Chondrocyte (in vitro differentiated cells): ENCODE measurements at places on chromosomes 1 and 21.

GRCh38 chr21:42780617-42781016 lies 98.7 kb downstream of the WDR4 start:
- DNase-seq = no peak

DNA sequence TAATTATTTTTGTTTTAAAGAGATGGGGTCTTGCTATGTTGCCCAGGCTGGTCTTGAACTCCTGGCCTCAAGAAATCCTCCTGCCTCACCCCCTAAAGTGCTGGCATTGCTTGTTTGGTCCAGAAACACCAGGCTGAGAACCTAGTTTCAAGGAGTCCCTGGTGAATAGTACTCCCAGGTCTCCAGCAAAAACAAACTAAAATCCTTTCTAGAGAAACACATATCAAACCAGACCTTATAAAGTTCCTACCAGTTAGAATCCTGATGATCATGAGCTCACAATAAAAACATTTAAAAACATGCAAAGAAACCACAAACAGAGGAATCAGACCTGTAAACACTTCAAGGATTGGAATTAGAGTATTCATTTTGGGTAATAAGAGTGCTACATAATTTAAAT lies 34.4 kb upstream of the PADI1 start:
- no peak for DNase-seq

GRCh38 chr1:210908257-210908656 lies 225.7 kb downstream of the KCNH1 start:
- DNase-seq = no peak

DNA sequence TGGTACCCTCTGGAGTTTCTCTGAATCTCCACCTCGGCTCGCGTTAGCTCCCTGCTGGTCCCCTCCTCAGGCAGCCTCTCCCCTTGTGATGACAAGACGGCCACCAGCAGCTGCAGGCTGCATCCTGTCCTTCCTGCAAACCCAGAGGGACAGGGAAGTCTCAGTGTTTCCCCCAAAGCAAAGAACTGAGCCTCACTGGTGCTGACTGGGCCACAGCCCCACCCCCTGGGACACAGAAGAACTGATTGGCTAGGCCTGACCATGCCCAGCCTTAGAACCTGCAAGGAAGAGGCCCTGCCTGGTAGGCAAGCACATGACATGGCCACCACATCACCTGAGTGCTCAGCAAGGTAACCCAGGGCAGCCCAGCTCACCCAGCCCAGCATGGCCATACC lies 34.6 kb downstream of the TMEM51 start:
- peak; percentile 44 for DNase-seq

GRCh38 chr21:27423038-27423437 lies 456.1 kb upstream of the ADAMTS5 start:
- DNase-seq = peak; percentile 81

DNA sequence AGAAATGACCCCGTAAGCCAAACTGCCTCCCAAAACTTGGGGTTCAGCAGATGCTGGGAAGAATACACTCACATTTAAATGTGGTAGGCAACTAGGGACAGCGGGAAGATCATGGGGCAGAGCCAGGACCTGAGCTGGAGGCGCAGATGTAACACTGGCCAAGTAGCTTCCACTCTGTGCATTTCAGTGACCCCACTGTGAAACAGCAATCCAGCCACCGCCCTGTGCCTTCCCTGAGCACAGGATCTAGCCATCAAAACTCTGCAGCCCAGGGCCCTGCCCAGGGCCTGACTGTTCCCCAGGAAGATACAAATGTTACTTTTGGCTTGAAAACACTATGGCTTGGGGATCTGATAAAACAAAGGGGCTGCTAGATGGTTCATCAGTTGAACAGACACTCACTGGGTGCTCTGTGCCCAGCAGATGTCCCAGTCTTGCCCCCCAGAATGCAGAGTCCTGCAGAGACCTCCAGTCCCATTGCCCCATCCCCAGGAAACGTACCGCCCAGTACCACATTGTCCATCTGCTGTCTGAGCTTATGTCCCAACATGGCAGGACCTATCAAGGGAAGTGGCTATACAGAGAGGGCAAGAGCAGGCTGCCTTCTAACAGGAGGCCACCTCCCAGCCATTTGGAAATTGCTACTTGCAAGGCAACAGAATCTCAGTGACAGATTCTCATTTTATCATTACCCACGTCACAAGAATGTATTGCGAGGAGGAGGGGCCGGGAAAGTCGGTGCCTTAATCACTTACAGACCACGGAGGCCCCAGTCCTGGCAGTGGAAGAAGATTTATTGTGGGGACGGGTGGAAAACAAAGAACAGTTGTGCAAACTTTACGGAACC lies 124.0 kb downstream of the DMRTB1 start:
- peak; percentile 51 for DNase-seq

- no peak for DNase-seq
Measured at GRCh38 chr1:245690156-245690690, 535.4 kb downstream of the KIF26B start.

DNA sequence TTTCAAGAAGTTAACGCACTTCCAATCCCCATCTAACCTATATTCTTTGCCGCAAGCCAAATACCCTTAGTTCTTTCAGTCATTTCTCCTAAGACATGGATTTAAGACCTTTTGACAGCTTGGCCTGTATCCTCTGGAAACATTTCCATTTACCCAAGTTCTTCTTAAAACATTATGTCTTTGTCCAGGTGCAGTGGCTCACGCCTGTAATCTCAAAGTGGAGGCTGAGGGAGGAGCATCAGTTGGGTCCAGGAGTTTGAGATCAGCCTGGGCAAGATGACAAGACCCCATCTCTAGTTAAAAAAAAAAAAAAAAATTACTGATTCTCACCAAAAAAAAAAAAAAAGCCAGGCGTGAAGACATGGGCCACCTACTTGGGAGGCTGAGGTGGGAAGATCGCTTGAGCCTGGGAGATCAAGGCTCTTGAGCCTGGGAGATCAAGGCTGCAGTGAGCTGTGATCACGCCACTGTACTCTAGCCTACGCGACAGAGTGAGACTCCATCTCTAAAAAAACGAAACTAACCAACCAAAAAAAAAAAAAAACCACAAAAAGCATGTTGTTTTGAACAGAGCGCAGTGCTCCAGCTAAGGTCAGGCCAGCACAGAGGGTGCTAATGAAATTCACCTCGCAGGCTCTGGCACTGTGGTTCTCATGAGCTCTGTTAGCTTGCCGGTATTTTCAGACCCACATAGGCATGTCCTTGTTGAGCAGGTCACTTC lies 36.0 kb downstream of the NUAK2 start:
- DNase-seq = no peak

- no peak for DNase-seq
Measured at GRCh38 chr1:15132965-15133364, 20.6 kb upstream of the TMEM51 start.

DNA sequence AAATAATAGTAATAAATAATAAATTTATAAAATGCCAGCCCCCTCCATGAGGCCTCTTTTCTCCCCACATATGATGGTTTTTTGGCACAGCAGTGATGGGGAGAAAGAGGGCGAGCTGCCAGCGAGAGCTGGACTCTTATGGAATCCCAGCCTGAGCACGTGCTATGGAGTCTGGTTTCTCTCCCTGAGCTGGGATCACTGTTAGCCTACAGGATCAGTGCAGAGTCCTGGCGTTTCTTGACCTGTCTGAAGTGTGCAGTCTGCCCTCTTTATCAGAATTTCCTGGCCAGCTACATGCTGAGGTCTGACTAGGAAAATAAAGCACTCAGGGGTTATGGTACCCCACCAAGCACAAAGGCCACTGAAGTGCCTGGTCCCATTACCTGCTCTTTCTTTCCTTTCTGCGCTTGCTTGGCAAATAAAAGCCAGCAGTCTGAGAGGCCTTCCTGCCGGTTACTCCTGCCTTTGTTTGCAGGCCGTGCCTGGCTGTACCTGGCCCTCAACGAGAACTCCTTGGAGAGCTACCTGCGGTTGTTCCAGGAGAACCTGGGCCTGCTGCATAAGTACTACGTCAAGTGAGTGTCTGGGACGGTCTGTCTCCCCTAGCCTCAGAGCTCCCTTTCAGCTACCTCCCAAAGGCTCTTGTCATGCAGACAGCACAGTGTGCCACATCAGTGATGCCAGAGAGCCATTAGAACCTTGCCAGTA lies 18.5 kb upstream of the SLC25A34 start:
- no peak for DNase-seq

DNA sequence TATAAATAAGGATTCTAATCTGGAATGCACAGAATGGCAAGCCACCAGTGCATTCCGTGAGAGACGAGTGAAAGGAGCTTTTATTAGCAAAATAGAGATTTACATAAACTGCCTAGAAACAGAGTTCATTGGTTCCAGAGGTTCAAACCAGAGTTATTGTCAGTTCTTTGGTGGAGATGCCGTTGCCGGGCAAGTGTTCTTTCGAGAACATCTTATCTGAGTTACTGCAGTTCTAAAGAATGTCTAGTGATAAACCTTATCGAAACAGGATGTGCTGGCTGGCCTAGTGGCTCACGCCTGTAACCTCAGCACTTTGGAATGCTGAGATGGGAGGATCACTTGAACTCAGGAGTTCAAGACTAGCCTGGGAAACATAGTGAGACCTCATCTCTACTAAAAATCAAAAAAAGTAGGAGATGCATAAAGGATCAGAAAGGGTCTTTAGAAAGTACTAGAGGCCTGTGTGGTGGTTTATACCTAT lies 19.9 kb upstream of the EVI5 start:
- no peak for DNase-seq

DNA sequence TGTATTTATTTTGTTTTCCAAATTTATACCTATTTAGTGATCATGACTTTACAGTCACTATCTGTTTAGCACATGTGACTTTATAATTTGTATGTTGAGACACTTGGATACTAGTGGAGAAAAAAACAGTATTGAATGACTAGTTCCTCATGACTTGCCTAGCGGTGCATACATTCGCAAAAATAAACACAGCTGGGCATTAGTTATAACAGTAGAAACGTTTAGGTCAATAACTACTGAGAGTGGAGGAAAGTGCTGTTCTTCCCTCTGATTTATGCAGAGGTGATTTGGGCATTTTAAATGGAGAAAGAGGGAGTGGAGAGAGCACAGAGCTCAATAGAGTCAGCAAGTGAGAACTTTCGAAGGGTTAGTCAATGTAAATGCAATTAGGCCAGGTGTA lies 1679.0 kb upstream of the B3GALT2 start:
- DNase-seq = no peak

- DNase-seq = no peak
Measured at GRCh38 chr1:170732252-170732588, 68.3 kb downstream of the PRRX1 start.

GRCh38 chr21:35528116-35529042 lies 479.3 kb upstream of the RUNX1 start:
- no peak for DNase-seq

- no peak for DNase-seq
Measured at GRCh38 chr1:222557574-222557973, 9.7 kb upstream of the HHIPL2 start.

DNA sequence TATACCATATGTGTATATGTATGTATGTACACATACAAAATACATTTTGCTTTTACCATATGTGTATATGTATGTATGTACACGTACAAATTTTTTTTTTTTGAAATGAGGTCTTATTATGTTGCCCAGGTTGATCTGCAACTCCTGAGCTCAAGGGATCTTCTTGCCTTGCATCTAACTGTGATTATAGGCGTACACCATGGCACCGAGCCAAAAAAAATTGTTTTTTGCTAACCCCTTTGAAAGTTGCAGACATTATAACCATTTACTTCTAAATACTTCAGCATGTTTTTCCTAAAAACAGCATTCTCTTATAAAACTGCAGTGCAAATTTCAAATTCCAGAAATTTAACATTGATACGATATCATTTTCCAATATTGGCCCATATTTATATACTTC lies 147.0 kb downstream of the POU2F1 start:
- DNase-seq = no peak

DNA sequence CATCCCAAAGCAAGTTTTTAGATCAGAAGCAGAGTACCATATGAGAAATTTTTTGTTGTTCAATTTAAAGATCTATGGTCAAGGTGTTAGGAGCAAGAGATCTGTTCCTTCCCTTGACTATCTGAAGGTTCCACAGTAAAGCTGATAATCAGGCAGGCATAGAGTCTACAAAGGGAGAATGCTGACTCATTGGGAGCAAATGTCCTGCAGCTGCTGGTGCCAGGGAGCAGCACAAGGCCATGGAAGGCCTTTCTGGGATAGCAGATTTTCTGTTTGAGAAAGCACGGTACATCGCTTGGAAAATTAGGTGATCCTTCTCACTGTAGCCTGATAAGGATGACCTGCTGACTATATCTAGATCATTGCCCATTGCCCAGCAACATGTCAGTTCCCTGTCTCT lies 210.1 kb upstream of the C1orf87 start:
- no peak for DNase-seq

GRCh38 chr1:41226815-41227434 lies 15.2 kb downstream of the SCMH1 start:
- DNase-seq = no peak

DNA sequence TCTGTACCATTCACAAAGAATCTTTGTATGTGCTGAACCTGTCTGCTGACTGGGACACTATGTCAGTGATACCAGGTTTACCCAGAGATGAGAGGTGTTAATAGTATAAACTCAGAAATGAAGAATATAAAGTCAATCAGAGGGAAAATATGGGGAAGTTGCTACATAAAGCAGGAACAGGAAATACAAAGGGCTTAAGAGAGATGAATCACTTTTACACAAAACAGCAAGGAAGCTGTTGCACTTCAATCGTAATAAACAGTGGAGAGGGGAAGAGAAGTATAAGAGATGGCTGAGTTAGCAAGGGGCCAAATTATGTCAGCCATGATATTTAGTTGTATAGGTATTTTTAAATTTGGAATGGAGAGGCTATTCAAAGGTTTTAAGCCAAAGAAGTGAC lies 890.2 kb upstream of the NCAM2 start:
- no peak for DNase-seq

DNA sequence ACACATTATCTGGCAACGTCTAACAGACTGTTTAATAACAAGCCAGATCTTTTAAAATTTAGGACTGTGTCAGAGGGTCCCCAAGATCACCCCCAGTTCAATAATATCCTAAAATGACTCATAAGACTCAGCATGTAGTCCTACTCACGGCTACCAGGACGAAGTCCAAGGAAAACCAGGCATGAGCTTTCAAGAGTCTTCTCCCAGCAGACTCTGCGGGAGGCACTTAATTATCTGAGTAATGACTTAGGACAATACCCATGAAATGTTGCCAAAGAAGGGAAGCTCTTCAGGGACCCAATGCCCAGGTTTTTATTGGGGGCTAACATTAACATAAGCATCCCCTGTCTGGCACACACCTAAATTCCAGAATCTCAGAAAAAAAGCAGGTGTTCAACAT lies 7.0 kb downstream of the HFM1 start:
- no peak for DNase-seq

- no peak for DNase-seq
Measured at GRCh38 chr1:47786316-47786715, 210.9 kb downstream of the TRABD2B start.

DNA sequence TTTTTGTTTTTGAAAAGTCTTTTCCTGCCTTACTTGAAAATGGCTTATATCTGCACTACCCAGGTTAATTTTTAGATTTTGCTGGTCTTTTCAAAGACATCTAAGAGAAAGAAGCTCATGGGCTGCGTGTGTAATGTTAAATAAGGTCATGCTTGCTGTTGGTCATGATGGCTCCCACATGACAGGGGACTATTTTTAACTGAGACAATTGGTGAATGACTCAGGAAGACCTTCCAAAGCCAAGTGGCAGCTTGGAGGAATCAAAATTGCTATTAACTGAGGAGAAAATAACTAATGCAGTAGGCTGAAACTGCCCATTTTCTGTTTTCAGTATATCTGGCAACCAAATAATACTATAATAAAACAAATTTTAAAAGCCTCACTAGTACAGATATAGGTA lies 117.1 kb upstream of the SPAG17 start:
- no peak for DNase-seq

GRCh38 chr1:72442262-72442661 lies 159.9 kb upstream of the NEGR1 start:
- DNase-seq = no peak
